Osteocyte (in vitro differentiated cells): ENCODE measurements at places on chromosomes 11 and 22.

GRCh38 chr11:75925785-75926164, 110.8 kb downstream of the UVRAG start:
- DNase-seq = no peak

DNA sequence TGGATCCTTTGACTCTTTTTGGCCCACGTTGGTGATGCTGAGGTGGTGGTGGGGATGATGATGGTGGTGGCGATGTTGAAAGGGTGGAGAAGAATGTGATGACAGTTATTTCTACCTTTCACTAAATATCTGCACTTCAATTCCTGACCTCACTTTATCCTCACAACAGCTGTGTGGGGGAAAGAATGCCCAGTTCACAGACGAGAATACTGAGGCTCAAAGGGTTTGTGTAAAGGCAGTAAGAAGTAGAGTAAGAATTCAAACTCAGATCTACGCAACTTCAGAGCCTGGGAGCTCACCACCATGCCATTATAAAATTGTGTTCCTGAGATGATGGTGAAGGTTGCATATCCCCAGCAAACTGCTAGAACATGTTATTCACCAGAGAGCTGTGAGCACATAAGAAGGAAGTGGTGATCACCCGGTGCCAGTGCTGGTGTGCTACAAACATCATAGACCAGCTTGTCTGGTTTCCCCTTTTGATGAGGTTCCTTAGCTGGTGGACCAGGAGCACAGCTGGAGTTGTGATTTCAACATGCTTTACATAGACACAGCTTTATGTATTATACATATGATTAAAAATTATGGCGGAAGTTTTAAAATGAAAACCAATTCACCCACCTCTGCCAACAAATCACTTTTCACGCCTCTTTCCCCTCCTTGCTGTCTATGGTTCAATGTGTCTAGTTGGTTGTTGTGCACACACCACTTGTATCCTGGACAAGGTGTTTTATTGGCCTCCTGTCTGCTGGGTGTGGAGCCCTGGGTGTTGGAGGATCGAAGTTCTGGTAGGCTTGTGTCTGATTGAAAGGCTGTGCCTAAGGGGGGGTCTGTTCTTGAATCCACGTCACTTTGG, 6.2 kb downstream of the ST14 start:
- no peak for DNase-seq

- no peak for DNase-seq
These were observed 16.3 kb downstream of the HTR3A start for GRCh38 chr11:113991170-113991569.

DNA sequence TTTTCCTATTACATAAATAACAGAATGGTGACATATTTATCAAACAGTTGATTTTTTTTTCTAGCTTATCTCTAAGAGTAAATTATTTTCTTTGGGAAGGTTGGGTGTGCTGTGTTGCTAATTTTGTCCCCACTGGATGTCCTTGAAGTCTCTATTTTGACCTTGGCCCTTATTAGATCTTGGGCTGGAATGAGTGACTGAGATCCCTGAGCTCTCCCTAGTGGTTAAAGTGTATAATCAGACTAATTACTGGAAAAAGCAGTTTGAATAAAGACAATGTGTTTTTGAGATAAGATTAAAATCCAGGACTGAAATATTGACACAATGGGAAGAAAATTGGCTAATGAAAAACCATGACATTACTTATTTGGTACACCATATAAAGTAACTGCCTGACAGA, 56.1 kb downstream of the AASDHPPT start:
- DNase-seq = no peak

DNA sequence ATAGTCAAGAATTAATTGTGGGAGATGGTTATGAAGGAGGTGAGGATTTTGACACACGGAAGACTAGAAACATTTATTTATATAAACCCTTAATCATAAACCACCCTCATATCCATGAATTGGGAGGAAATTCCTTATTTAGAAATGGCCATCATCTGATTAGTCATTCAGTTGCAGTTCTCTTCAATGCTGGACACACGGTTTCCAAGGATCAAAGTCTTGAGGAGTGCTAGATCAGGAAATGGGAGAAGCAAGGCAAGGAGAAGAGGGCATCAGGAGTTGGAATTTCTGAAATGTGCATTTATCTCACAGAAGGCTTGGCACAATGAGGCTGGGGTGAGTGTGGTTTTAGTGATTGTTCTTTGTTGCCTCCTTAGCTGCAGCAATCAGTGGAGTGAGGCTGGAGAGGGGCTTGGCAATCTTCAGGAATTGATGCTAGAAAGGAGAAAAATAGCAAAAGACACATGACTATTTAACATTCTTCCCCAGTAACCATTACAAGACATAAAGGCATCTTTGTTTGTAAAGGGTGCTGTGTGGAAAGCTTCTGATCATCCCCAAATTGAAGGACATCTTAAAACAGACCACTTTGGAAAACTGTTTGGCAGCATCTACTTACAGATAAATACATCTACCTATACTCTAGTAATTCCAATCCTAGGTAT, 21.6 kb upstream of the GDPD4 start:
- DNase-seq = no peak

GRCh38 chr22:36197065-36197440, 4.6 kb downstream of the APOL4 start:
- peak; percentile 88 for DNase-seq

- no peak for DNase-seq
These were observed 42.0 kb upstream of the CARS1 start for GRCh38 chr11:3099178-3099577.

GRCh38 chr22:38051261-38051660, 5.9 kb upstream of the PICK1 start:
- DNase-seq = no peak

GRCh38 chr11:8017894-8018483, 30.9 kb downstream of the EIF3F start:
- DNase-seq = peak; percentile 60

- DNase-seq = no peak
These were observed 11.9 kb downstream of the TMEM121B start for GRCh38 chr22:17109113-17109865.

GRCh38 chr11:134370526-134371435, 39.0 kb downstream of the GLB1L2 start:
- no peak for DNase-seq

DNA sequence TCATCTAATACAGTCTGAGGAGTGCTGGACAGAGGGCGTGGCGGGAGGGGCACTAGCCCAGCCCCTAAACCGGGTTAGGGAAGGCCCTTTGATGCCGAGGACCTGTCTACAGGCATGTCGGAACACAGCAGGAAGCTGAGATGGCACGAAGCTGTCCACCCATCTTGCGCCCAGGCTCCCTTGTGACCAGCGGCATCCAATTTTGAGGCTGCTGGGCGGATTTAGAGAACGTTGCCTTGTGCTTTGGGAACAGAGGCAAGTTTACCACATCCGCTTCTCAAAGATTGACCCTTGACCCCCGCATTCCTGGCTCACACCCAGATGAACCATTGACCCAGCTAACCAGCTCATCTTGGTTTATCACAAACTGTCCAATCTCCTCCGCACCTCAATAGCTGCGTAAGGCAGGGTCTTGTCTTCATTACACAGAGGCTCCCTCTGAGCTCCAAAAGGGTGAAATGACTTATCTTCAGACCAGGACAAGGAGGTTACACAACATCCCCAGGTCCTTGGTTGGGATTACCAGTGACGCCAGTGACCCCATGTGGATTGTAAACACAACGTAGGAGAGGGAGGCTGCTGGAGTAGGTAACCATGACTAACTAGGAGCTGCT, 4.5 kb downstream of the FAM83F start:
- no peak for DNase-seq

- no peak for DNase-seq
These were observed 56.1 kb downstream of the PTPRJ start for GRCh38 chr11:48036466-48036865.

DNA sequence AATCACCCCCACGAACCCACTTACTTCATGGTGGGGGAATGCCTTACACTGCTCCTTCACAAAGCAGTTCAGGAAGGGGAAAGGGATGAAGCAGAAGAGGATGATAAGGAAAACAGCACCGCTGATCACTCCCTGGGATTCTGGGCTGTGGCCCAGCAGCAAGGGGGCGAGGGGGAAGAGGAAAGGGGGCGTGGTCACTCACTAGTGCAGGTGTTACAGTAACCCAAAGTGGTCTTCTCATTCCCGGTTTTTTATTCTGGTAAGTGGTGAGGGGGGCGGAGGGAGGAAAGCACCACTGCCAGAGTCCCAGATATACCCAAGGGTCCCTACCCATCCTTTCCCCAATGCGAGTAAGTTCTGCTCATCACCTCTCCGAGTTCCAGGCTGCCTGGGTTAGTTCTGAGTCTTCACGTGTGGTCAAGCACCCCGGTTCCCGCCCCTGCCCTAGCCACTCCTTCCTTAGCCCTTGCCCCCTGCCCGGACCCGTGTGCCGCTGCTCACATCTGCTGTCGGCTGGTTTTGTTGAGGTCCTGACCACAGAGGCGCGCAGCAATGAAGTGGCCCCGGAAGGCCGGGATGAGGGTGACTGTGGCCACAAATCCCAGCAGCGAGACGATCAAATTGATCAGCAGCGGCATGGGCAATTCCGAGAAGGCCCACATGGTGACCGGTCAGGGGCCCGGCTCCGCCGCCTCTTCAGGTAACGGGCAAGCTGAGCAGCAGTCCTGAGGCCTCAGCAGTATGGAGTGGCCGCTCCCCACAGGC, 477 bp downstream of the DPAGT1 start:
- no peak for DNase-seq

DNA sequence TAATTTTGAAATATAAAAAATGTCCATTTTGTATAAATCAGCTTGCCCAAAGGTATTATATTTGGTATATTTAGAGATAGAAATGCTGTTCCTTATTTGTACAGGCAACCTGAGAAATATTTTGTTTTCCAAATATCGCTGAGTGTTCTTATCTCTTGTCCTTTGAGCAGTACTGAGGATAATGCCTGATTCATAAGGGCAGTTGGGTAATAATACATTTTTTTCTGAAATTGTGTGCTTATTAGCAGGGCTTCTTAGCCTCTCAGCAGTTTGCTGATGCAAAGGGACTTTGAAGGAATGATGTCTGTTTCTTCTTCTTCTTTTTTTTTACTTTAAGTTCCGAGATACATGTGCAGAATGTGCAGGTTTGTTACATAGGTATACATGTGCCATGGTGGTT, 69.1 kb downstream of the LDLRAD3 start:
- DNase-seq = no peak

GRCh38 chr11:8775332-8775731, 92.7 kb downstream of the RPL27A start:
- no peak for DNase-seq

- no peak for DNase-seq
These were observed 7.8 kb downstream of the MS4A12 start for GRCh38 chr11:60500276-60500910.
